Dorsolateral prefrontal cortex (tissue), 122 donors: ENCODE measurements at places on chromosomes 4 and X. TPM values are rescaled to one million over a fixed set of nuclear protein-coding genes. Genes with fewer than 3 reads are reported as not detected.

Gene CLCN4
- total RNA-seq = 79.3 TPM

Gene FAM9B
- total RNA-seq = not detected

Gene ESX1
- total RNA-seq = not detected

Gene GYPE
- total RNA-seq = 1.6 TPM

Gene GYG2
- 11.8 TPM for total RNA-seq

Gene PABPC4L
- total RNA-seq = 0.12 TPM

Gene SSR4
- 89.7 TPM for total RNA-seq

Gene KDR
- 4.7 TPM for total RNA-seq

Gene NAP1L2
- total RNA-seq = 33.4 TPM

Gene RPL36A
- 33.6 TPM for total RNA-seq

Gene VCX3A
- total RNA-seq = not detected

Gene REPS2
- total RNA-seq = 86.2 TPM

Gene UGT2A2
- not detected for total RNA-seq

Gene ADH1C
- not detected for total RNA-seq

Gene PCYT1B
- 29.0 TPM for total RNA-seq

Gene UXT
- total RNA-seq = 34.8 TPM
